ENCODE measurements at places on chromosomes 3 and 15. TPM values are rescaled to one million over a fixed set of nuclear protein-coding genes. Genes with fewer than 3 reads are reported as not detected.

DNA sequence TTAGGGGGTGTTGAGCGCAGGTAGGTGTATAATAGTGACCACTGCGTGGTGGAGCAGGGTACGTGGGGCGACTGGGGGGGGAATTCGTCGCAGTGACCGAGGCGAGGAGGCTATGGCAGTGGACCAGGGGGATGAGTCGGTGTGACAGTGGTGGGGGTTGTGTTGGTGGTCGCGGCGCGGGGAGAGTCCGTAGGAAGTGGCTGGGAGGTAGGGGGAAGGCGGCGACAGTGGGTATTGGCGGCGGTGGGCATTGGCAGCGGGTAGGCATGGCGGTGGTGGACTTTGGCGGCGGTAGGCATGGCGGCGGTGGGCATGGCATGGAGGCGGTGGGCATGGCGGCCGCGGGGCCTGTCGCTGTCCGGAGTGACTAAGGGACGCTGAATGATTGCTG lies 739 bp downstream of the SNRPN start:
- H3K36me3 ChIP-seq = no peaks in the 10 kb centered on the region
- H3K4me3 ChIP-seq = peak overlapping the region; percentile 92
- peak overlapping the region; percentile 92 for H3K27ac ChIP-seq
- no peaks in the 10 kb centered on the region for H3K27me3 ChIP-seq
- DNase-seq = no peak
- peaks cover 16% of the 10 kb centered on the region for H3K4me1 ChIP-seq

DNA sequence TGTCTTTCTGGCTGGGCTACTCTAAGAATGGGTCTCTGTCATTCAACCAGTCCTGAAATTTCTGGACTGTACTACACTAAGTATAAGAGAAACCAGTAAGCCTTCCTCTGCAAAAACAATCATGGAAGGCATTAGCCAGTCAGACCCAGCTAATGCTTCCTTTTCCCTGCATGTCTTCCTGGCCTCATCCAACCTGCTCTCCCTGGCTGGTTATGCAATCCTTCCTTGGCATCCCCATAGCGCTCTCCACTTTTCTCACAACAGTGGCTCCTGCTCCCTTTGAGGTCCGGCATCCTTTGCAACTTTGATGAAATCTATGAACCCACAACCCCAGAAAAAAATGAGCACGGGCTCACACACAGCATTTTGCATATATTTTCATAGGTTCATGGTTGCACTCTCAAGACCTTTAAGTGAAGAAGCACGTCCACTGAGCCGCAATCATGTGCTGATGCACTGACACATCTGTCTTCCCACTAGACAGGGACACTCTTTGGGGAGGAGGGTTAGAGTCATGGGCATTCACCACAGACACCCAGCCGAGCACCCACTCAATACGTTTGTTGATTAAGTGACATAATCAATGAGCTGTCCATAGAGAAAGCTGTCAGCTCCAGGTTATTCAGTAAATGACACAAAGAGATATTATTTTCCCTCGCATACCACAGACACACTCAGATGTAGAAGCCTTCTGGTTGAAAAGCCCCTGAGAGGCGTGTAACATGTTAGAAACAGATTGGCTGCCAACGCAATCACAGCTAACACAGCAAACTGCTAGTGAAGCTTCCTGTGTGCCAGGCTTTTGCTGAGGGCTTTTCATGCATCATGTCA lies 66.7 kb downstream of the PLD1 start:
- H3K36me3 ChIP-seq = peaks cover 3% of the 10 kb centered on the region
- H3K4me3 ChIP-seq = no peak overlapping the region
- H3K27me3 ChIP-seq = no peaks in the 10 kb centered on the region
- H3K27ac ChIP-seq = no peak overlapping the region
- peaks cover 37% of the 10 kb centered on the region for H3K4me1 ChIP-seq

DNA sequence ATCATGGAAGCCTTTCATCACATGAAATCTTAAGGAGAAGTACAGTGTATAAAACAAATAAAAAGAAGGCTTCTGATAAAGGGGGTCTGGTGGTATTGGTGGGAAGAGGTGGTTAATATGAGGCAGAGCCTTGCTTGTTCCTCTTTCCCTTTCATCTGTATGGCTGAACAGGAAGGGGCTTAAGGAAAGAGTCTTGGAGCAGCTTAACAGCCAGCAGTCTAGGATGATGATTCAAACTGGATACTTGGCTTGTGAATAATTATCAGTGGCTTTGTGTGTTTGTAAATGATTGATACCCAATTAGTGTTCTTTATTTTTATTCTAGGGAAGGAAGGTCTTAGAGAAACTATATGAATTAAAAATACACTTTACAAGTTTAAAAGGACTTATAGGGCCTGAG lies 29.1 kb upstream of the TCAIM start:
- H3K27me3 ChIP-seq = peaks cover 23% of the 10 kb centered on the region
- H3K4me1 ChIP-seq = no peaks in the 10 kb centered on the region
- DNase-seq = no peak
- H3K36me3 ChIP-seq = no peaks in the 10 kb centered on the region

GRCh38 chr3:153051427-153052095 lies 110.5 kb upstream of the RAP2B start:
- H3K27me3 ChIP-seq = no peaks in the 10 kb centered on the region
- no peak for DNase-seq
- H3K4me1 ChIP-seq = peaks cover 23% of the 10 kb centered on the region
- H3K36me3 ChIP-seq = no peaks in the 10 kb centered on the region

Gene FANCD2OS
- not detected for total RNA-seq

Gene CX3CR1
- total RNA-seq = 0.12 TPM

Gene ACOX2
- total RNA-seq = 0.56 TPM

Data from chondrocyte (in vitro differentiated cells).